ENCODE measurements at places on chromosomes 16 and 17. TPM values are rescaled to one million over a fixed set of nuclear protein-coding genes. Genes with fewer than 3 reads are reported as not detected.

DNA sequence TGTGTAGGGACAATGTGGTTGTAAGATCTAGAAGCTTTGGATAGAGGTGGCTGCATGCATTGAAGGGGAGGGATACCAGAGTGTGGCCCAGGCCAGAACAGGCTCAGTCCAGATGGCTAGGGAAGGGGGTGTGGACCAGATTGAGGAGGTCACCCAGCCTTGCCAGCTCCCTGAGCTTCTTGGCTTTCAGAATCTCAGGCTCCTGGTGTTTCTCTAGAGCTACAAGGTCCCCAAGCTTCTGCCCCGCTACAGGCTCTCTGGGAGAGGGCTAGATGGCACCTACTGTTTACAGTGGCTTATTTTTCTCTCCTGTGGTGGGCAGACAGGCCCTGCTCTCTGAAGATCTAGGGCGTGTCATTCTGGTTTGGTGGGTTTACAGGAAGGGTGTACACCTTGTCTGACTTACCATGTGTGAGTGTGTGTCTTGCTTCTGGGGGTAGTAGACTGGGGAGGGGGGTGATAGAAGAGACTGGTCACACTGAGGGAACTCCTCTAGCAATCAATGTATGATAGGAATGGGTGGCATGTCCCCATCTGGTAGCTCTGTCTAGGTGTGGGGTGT, 1.1 kb downstream of the RARA start:
- DNase-seq: no peak

- no peak for DNase-seq
These were observed 36.1 kb upstream of the MYH2 start for GRCh38 chr17:10585529-10585928.

The GCGR gene
- 109 TPM for total RNA-seq

GRCh38 chr16:82017911-82018568, 6.8 kb upstream of the SDR42E1 start:
- no peak for DNase-seq

GRCh38 chr17:28366605-28367004, 1.6 kb upstream of the SEBOX start:
- DNase-seq: no peak

DNA sequence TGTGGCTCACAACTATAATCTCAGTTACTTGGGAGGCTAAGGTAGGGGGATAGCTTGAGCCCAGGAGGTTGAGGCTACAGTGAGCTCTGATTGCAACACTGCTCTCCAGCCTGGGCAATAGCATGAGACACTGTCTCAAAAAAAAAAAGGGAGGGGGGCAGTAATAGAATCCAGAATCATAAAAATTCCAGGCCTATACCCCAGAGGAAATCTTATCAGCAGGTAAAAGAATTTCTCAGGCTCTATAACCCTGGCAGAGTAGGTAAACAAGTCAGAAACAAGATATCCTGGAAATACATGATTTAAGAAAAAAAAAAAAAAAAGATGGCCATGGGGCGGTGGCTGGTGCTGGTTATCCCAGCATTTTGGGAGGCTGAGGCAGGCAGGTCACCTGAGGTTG, 12.9 kb downstream of the SPAG9 start:
- DNase-seq: no peak

DNA sequence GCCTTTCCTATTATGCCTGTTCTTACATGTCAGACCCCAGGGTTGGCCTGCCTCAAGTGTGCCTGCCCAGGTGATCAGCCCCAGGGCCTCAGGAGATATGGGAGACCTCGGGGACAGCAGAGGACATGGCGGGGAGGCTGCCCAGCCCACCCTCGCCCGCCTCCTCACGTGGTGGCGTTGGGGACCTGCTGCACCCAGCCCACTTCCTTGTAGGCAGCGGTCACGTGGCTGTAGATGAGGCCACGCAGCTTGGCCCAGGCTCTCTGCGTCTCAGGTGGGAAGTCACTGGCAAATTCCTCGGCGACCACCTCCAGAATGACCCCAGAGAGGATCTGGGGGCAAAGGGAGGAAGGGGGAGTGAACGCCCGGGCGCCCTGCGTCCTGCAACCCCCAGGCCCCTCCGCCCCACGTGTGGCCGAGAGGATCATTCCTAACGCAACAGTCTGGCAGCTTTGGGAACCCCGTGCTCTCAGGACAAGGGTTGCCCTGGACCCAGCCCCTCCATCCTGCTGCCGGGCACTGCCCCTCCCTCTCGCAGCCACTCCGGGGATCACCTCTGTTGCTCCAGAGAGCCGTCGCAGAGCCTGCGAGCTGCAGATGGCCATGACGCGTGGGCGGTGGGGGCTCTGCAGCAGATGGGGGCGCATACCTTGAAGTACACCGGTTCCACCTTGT, 6.6 kb downstream of the CYGB start:
- no peak for DNase-seq

DNA sequence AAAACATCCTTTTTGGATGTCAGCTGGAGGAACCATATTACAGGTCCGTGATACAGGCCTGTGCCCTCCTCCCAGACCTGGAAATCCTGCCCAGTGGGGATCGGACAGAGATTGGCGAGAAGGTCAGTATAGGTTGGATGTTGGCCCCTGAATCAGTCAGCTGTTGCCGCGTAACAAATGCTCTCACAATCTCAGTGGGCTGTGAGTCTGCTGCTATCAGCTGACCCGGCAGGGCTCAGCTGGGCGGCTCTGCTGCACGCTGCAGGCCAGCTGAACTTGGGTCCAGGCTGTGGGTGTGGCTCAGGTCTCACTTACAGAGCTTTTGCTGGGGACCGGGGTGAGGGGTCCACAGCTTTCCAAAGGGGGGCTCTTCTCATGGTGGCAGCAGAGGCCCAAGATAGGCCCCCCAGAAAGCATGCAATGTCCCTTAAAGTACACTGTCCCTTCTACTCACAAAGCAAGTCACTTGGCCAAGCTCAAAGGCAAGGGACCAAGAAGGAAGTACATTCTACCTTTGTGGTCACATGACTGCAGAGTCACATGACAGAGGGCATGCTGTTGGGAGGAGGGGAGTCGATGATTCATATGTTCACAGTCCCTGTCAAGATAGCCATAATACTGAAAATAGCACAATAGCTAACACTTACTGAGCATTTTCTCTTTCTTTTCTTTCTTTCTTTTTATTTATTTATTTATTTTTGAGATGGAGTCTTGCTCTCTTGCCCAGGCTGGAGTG, 134.2 kb downstream of the ABCC1 start:
- no peak for DNase-seq
